Activated CD8-positive, alpha-beta memory T cell treated with anti-CD3 and anti-CD28 coated beads, Interleukin-2, amount 10 ng/mL, durations not matched to agents 7 days and 5 days (primary cell): ENCODE measurements at places on chromosomes 6 and 20.
A peak's percentile ranks its signal among the peaks of the same experiment; 100 is the strongest.

- DNase-seq, result no peak
Observed at GRCh38 chr20:48629069-48629959, 198.5 kb downstream of the PREX1 start.

GRCh38 chr6:3585320-3585935 lies 128.6 kb upstream of the SLC22A23 start:
- no peak for DNase-seq

DNA sequence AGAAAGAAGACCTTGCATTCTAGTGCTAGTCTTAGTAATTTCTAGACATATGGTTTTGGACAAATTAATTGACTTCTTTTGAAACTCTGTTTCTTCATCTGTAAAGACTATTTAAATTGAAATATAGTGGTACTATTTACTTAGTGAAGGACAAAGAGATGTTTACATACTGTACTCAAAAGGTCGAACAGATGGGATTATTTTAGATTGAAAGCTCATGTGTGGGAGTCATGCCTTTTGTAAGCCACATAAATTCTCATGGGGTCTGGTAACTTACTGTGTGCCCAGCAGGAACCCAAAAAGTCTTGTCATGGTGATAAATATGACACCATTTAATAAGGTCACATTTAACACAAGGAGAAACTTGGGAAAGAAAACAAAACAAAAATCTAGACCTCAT lies 368.2 kb upstream of the CITED2 start:
- DNase-seq, result no peak

- no peak for DNase-seq
Observed at GRCh38 chr6:157034436-157035230, 257.5 kb downstream of the ARID1B start.

DNA sequence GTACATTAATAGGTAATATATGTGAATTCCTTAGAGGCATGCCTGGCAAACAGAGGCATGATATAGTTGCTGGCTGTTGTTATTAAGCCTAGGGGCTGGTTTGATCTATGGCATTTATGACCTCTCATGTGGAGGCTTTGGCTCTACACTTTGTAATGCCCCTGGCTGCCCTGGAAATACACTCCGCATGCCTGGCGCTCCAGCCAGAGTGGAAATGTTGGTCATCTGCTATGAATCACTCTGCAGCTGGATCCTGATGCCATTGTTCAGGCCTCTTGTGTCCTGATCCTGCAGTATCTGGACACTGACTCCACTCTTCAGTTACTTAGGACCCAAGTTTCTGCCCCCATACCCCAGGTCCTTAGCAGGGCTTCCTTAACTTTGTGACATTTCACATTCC lies 200.5 kb upstream of the PCSK2 start:
- no peak for DNase-seq

DNA sequence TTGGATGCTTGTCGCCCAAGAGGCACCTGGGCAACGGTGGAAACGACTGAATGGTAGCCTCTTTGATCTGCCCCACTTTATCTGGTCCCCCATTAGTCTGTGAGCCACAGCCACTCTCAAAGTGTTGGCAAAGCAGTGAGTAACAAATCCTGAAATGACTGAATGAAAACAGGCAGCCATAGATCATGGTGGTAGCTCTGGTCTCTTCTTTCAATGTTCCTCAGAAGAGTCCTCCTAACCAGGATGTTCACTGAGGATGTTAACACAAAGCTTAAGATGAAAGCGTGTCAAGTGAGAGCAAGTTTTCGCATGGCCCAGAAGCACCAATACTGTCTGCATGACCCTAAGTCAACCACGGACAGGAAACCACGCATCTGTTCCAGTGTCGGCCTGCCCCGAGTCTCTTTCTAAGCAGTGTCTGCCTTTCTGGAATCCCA lies 107.3 kb downstream of the IRF4 start:
- DNase-seq, result peak; percentile 88

DNA sequence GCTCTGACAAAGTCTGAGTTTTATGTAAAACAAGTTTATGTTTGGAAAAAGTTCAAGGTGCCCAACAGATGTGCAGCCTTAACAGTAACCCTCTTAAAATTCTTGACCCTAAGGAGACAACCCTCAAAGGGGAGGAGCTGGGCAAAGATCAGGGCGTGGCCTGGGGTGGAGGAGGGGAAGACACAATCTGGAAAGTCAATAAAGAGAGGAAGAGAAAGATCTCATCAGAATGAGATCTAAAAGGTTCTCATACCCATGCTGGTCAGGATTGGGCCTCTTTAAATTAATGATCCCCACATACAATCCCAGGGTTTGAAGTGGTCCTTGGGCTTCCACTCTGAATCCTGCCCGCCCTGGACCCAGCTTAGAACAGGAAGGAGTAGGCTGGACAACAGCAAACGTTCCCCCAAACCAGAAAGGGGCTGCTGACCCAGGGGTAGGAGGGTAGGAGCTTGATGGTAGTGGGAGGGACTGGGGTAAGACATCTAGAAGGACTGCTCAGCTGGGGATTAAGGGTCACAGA lies 33.0 kb downstream of the FOXP4 start:
- no peak for DNase-seq

DNA sequence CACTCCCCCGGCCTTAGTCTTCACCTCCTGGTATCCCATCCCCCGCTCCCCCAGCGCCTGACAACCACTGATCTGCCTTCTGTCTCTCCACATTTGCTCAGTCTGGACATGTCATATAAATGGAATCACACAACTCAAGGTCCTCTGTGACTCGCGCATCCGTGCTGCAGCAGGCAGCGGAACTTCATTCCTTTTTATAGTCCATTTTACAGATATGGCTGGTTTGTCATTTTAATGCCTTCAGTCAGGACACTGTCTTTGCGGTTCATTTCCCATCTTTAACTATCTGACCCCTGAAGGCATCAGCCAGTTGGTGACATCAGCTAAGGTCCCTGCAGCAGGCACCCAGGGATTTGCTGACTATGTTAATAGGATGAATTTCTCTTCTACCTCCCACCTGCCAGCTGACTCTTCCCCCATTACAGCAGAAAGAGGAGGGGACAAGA lies 125.7 kb downstream of the ZMYND8 start:
- DNase-seq, result no peak

DNA sequence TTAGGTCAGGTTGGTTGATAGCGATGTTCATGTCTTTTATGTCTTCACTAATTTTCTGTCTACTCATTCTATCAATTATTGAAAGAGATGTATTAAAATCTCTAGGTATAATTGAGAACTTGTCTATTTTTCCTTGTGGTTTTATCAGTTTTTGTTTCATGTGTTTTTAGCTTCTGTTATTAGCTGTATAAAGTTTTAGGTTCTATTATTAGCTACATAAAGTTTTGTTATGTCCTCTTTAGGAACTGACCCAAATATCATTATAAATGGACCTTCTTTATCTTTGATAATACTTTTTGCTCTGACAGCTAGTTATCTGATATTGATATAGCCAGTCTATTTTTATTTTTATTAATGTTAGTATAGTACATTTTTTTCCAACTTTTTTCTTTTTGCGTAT lies 92.4 kb upstream of the TMEM170B start:
- DNase-seq, result no peak

DNA sequence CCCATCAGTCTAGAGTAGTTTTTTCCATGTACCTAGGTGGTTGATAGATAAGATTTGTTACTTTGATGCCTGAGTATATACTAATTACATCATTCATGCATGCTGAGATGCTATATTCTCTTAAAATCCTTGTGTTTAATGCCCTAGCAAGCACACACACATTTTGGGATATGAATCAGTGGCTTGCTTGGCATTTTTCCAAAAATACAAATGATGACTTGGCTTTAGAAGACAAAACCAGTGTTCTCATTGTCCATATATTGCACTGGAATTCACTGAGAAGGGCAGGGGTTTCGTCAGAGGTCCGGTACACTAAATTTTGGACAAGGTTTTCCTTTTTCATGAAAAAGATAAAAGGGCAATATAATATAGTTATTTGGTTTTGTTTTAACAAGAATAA lies 24.9 kb downstream of the GTPBP2 start:
- DNase-seq, result no peak

GRCh38 chr6:35093783-35094182 lies 47.4 kb downstream of the TCP11 start:
- no peak for DNase-seq

DNA sequence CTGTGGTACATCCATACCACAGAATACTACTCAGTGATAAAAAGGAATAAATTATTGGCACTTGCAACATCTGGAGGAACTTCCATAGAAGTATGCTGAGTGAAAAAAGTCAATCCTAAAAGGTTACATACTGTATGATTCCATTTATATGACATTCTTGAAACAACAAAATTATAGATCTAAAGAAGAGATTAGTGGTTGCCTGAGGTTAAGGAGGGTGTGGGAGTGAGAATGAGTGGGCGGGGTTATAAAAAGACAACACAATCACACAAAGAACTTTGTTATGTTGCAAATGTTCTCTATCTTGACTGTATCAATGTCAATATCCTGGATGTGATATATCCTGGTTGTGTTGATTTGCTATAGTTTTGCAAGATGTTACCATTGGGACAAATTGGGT lies 21.2 kb downstream of the SNRPB start:
- DNase-seq, result no peak

GRCh38 chr20:38601216-38602184 lies at the start of gene ARHGAP40:
TSS of gene ARHGAP40 (plus strand) at chr20:38601809.
- DNase-seq, result peak; percentile 43

DNA sequence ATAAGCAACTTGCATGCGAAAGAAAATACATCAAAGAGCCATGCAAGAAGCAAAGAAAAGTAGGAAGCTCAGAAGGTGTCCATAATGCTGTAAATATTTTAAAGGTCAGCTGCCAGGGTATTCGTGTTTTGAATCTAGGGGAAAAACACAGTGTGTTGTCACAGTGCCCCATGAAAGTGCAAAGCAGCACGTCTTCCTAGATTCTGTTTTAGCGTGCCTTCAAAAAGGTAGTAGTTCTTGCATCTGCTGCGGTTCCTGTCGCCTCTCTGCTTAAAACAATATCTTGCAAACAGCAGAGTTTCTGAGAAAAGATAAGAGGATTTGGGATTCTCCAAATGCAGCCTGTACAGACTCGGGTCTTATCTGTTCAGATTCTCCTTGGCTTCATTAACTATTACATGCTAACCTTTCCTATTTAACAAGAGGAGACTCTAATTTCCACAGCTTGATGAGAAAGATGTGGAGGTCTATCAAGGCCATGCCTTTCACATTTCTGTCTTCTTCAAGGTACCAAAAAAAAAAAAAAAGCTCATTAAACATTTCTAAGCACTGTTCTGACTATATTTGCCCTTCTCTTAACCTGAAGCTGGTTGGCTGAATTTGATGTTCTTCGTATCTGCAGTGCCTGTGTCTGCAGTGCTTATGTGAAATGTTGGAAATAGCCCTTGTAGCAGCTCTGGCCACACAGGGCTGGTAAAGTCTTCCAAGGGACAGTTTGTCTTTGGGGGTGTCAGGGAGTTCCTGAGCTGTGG lies 297.5 kb downstream of the ADGB start:
- DNase-seq, result no peak

- DNase-seq, result no peak
Observed at GRCh38 chr6:78089531-78089930, 436.7 kb downstream of the MEI4 start.

DNA sequence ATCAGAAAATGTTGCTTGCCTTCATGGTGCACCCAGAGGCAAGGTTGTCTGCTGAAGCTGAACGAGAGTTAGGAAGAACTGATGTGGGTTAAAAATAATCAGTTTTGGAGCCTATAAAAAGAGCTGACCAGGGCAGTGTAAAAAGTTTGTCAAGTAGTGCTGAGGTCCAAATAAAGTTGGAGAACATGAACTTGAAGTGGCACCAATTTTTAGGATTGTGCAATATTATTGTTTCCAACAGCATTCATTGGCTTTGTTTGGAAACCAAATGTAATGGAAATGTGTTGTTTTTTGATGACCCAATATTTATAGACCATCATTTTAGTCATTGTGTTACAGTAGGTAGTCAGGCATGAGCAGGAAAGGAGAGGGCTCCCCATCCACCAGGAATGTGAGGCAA lies 55.7 kb downstream of the GPR63 start:
- no peak for DNase-seq

GRCh38 chr6:108594640-108595039 lies 33.9 kb downstream of the FOXO3 start:
- DNase-seq, result no peak

GRCh38 chr6:167349631-167350274 lies 24.9 kb downstream of the TTLL2 start:
- DNase-seq, result no peak

DNA sequence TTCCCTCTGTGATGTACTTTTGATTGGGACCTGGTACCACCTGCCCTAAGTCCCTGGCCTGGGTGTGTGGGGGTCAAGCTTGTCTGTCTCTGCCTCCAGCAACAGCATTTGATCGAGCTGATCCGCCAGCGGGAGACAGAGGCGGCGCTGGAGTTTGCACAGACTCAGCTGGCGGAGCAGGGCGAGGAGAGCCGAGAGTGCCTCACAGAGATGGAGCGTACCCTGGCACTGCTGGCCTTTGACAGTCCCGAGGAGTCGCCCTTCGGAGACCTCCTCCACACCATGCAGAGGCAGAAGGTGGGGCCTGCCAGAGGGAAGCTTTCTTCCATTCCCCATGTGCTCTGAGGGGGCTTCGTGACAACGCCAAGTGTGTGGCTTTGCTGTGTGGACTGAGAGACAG lies 5.4 kb downstream of the GID8 start:
- no peak for DNase-seq

- no peak for DNase-seq
Observed at GRCh38 chr6:105243487-105243886, 63.7 kb upstream of the POPDC3 start.

GRCh38 chr6:35508027-35508426 lies 4.7 kb downstream of the TULP1 start:
- DNase-seq, result no peak

GRCh38 chr6:7438011-7438410 lies 48.4 kb downstream of the RIOK1 start:
- DNase-seq, result no peak

- DNase-seq, result no peak
Observed at GRCh38 chr6:166671434-166672081, 44.5 kb upstream of the RPS6KA2 start.

DNA sequence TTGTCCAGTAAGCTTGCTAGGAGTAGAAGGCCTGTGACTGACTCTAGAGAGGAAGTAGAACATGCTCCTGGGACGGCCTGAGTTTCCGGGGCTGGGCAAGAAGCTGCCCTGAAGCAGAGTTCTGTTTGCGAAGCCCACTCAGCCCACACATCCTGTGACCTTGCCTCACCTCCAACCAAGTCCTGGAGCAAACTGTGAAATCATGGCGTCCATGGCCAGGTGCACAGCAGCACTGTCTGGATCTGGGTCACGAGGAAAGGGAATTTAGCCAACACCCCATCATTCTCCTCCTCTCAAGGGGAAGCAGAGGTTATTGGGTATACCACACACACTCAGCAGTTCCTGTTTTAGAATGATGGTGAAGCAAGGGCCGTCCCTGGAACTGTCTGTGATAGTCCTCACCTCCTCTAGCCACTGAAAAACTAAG lies 87.5 kb downstream of the CRYBG1 start:
- DNase-seq, result peak; percentile 63

- no peak for DNase-seq
Observed at GRCh38 chr20:60804918-60805630, 447.0 kb upstream of the CDH4 start.

GRCh38 chr6:35441642-35442041 lies 10.5 kb upstream of the FANCE start:
- DNase-seq, result no peak

- DNase-seq, result no peak
Observed at GRCh38 chr6:19771753-19772336, 65.3 kb upstream of the ID4 start.
